ENCODE measurements at places on chromosomes 4 and X.

GRCh38 chr4:107299646-107300045 is 263.5 kb upstream of the DKK2 start:
- DNase-seq, result no peak

- no peak for DNase-seq
Measured at GRCh38 chr4:138329506-138330070, 87.4 kb upstream of the SLC7A11 start.

DNA sequence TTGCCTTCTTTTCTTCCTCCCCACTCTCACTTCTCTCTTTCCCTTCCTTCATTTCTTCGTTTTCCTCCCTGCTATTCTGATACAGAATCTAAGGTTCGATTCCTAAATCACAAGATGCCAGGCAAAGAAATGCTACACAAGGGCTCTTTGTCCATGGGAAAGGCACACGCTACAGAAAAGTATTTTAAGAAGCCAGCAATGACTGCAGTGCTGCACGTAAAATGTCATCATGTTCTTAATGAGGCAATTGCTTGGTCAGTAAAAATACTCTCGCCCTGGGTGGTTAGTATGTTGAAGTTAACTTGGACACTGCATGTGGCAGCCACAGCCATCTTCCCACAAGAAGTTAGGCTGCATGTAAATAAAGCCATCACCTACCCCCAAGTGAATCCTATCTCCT is 178.4 kb downstream of the DHX15 start:
- DNase-seq, result no peak

DNA sequence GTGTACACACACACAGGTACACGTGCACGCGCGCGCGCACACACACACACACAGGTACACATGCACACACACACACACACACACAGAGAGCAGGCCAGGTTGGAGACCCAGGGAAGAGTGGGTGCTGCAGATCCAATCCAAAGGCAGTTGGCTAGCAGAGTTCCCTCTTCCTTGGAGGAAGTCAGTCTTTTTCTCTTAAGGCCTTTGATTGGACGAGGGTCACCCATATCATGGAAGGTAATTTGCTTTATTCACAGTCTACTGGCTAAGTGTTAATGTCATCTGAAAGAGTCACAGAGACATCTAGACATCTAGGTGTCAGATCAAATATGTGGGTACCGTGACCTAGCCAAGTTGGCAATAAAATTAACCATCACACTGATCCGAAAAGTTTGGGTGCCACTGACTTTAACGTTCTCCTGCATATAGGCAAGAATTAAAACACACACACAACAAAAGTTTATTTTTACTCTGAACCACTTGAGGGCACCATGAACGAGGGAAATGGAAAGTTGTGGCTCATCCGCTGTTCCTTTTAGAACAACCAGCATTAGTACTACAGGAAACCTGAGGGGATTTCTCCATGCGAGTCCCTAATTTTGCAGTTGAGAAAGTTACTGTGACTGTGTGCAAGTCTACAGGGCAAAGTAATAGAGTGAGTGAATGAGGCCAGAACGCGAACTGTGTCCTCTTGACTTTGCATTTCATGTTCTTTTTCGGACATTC is 66.0 kb upstream of the STOX2 start:
- no peak for DNase-seq

DNA sequence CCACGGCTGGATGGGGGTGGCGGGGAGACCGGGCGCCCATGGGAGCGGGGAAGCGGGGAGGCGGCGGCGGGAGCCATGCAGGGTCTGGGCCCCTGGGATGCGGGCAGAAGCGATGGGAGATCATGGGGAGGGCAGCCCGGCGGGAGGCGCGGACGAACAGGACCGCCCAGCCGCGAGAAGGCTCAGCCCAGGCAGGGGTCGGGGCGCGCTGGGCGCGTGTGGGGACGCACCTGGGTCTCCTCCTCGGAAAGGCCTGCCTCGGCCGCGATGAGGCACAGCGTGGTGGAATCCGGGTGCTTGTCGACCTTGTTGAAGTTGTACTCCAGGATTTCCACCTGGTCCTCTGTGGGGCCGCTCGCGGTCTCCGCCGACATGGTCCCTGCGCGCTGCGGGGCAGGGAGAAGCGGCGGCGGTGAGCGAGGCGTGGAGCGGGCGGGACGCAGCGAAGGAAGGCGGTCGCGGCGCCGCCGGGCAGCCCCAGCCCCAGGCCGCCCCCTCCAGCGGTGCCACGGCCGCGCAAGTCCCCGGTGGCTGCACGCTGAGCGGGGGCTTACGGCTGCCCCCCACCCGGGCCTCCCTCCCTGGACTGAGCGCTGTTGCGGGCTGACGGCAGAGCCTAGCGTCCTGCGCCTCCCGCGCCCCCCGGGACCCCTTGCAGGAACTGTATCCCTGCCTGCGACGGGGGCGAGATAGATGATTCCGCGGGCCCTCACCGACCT is 25.3 kb downstream of the HOPX start:
- no peak for DNase-seq

- no peak for DNase-seq
Measured at GRCh38 chr4:5340991-5341451, 289.7 kb downstream of the STK32B start.

DNA sequence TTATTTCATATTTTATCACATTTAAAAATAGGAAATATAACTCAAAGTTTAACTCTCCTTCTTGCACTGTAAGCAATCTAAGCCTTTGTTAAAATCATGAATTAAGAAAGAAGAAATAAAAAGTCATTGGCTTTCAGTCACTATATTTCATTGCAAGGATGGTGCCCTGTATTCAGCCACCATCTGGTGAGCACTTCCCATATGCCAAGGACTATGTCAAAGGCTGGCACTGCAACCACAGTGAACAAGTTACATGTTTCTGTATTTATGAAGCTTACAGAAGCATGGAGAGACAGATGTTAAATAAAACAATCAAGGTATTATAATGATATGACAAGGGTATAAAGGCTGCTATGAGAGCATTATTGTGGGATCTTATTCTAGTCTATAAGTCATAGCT is 68.6 kb downstream of the PRKG2 start:
- no peak for DNase-seq

- DNase-seq, result no peak
Measured at GRCh38 chrX:136528645-136529315, 3.2 kb upstream of the VGLL1 start.

GRCh38 chr4:54066088-54066415 is 1.6 kb upstream of the CHIC2 start:
- no peak for DNase-seq

DNA sequence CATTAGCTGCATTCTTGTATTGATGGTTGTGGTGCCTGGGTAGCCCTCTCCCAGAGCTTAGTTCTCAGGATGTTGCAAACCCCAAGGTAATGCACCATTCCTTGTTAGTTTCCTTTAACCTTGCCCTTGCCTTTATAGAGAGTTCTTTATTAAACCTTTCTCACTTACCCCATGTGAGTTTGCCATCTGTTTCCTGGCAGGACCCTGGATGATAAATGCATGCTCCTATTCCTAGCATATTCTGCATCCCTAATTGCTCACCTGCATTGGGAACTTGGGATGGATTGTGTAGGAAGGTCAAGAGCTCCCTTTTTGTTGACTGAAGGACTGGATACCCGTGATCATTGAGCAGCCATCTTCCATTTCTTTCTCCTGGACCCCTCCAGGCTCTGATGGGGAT is 59.9 kb upstream of the AP1S2 start:
- no peak for DNase-seq

DNA sequence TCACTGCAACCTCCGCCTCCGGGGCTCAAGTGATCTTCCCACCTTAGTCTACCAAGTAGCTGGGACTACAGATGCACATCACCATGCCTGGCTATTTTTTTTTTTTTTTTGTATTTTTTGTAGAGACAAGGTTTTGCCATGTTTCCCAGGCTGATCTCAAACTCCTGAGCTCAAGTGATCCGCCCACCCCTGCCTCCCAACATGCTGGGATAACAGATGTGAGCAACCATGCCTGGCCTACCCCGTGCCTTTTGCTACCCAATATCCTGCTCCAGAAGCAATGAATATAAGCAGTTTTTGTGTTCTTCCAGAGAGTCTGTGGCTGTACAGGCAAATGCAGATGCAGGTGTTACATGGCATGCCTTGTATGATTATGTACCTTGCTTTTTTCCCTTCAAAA is 50.5 kb downstream of the TBC1D14 start:
- no peak for DNase-seq

GRCh38 chr4:40750461-40751258 is 905 bp downstream of the NSUN7 start:
- no peak for DNase-seq

GRCh38 chr4:2867758-2868491 is 24.3 kb downstream of the ADD1 start:
- no peak for DNase-seq

- no peak for DNase-seq
Measured at GRCh38 chr4:80438016-80438415, 102.5 kb downstream of the CFAP299 start.

DNA sequence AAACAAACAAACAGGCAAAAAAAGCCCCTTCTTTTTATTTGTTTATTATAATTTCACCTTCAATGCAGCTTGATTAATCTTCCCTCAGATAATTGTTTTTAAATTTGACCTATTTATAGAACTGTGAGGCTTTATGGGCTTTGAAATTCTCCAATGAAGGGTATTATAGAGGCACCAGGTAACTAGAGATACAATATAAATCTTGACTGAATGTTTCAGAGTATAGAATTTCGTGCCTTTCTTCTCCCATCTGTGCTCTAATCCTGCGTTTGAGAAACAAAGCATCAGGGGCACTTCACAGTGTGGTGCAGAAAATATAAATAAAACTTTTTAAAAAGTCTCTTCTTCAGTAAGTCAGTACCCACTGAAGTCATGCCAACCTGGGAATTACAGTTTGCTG is 120.9 kb downstream of the ANKRD50 start:
- DNase-seq, result no peak

- DNase-seq, result no peak
Measured at GRCh38 chrX:137479386-137479785, 86.5 kb upstream of the ZIC3 start.

GRCh38 chr4:128364565-128364964 is 77.0 kb upstream of the PGRMC2 start:
- no peak for DNase-seq

DNA sequence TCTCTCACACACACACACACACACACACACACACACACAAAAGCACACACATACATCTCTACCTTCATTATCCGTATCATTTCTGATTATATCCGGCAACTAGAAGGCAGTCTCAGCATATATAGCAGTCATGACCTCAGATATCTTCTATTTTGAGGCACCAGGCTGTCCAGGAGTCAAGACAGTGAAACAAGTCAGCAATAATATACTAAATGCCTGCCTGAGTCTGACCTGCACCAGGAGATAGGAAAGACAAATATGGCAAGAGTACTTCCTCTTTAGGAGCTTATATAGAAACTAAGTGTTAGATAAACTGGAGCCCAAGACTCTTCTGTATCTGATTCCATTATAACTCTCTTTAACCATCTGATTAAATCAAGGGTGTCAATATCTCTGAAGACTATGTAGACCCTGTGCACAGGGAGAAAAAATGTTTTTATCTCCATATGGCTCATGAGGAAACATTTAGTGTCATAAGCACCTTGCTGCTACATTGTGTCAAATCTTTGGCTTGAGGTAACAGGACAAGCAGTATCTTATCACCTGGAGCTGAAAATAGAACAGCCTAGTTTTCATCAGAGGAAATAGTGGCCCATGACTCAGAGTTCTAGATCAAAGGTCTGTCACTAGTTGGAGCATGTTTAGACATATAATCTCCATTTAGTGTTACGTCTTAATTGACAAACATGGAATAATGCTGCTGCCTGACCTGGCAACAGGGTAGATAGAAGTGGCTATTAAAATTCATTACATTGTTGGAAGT is 27.0 kb upstream of the FAM47B start:
- no peak for DNase-seq

GRCh38 chrX:72105436-72105835 is 26.3 kb downstream of the RTL5 start:
- DNase-seq, result no peak

- DNase-seq, result no peak
Measured at GRCh38 chrX:94576367-94577004, 902.5 kb downstream of the FAM133A start.

DNA sequence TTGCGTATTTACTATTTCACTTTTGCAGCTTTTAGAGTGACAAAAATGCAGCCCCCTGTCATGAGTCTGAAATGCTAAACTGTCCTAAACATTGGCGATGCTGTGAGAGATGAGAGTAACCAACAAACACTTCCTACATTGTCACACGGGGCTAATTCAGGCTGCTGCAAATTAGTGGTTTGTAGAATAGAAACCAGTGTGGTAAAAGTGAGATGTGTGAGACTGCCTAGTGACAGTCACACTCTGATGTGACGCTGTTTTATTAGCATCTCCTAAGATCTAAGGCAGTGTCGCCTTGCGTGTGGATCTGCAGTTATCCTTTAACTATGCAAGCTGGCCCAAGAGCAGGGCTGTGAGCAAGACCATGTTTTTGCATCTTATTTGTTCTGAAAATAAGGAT is 800.2 kb upstream of the TENM3 start:
- DNase-seq, result no peak

GRCh38 chr4:130424211-130424610 is 1328.3 kb downstream of the C4orf33 start:
- no peak for DNase-seq

DNA sequence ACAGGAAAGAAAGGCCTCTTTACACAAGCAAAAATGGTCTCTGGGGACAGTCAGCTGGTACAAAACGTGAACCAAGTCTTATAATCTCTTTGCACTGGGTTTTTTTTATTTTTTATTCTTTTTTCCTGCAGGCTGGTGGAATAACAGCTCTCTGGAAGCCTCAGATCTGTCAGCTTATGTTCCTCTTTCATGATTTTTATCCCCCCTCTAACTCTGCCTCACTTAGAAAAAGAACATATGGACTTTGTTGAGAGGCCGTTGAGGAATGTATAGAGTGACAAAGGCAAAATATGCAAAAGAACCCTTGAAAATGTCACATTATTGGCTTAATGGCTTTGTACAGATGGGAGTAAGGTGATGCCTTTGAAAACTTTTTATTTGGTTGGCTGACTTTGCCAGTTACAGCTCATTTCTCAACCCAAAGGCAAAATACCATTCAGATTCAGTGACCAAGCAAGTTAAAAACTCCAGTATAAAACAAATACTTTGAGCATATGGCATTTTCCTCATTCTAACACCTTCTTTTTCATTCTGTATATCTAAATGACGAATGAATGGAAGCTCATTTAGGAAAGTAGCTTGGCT is 111.1 kb downstream of the RNF150 start:
- DNase-seq, result no peak

DNA sequence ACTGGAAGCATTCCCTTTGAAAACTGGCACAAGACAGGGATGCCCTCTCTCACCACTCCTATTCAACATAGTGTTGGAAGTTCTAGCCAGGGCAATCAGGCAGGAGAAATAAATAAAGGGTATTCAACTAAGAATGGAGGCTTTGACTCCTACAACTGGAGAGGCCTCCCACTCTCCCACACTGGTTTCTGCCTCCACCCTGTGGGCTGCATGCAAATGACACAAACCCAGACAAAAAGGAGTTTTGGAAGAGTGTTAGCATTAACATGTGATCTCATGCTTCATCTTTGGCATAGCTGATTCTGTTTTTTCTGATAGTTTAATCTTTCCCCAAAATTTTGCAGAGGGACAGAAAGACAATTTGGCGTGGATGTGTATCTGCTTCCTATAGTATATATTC is 80.8 kb upstream of the IQCM start:
- DNase-seq, result no peak

GRCh38 chr4:89416960-89417359 is 109.4 kb upstream of the GPRIN3 start:
- DNase-seq, result no peak

GRCh38 chr4:177667687-177668086 is 225.4 kb upstream of the AGA start:
- DNase-seq, result no peak
